ENCODE measurements at places on chromosomes 16 and 17. TPM values are rescaled to one million over a fixed set of nuclear protein-coding genes. Genes with fewer than 3 reads are reported as not detected.

DNA sequence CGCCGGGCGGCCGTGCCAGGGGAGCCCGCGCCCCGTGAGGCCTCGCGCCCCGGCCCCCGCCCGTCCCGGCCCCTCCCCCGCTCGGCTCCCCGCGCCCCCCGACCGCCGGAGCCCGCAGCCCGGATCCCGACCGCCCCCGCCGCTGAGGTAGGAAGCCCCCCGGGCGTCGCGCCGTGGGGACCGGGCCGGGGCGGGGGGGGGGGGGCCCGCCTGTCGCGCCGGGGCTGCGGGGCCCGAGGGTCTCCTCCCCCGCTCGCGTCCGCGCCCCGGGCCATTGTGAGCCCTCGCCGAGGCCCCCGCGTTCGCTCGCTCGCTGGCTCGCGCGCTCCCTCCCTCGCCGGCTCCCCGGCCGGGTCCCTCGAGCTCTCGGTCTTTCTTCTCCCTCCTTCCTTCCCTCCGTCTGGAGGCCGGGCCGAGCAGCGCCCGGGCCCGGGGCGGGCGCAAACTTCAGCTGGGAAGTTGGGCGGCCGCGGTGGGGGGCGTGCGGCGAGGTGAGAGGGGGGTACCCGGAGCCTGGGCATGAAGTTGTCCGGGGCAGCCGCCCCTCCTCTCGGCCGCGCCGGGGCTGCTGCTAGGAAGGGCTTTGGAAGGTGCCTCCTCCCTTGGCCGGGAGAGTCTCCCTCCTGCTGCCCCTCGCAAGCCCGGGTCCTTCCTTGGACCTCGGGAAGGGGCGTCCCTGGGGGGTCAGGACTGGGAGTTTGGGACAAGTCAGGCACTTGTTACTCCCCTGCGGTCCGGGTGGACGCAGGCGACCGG lies 419 bp downstream of the GLIS2 start:
- H3K4me3 ChIP-seq = no peak overlapping the region
- H3K36me3 ChIP-seq = no peaks in the 10 kb centered on the region
- H3K27me3 ChIP-seq = peaks cover 18% of the 10 kb centered on the region
- H3K27ac ChIP-seq = no peak overlapping the region

Gene KRT27
- total RNA-seq = not detected

Gene FN3K
- 2.7 TPM for total RNA-seq

Gene LRRC36
- total RNA-seq = 1.0 TPM

DNA sequence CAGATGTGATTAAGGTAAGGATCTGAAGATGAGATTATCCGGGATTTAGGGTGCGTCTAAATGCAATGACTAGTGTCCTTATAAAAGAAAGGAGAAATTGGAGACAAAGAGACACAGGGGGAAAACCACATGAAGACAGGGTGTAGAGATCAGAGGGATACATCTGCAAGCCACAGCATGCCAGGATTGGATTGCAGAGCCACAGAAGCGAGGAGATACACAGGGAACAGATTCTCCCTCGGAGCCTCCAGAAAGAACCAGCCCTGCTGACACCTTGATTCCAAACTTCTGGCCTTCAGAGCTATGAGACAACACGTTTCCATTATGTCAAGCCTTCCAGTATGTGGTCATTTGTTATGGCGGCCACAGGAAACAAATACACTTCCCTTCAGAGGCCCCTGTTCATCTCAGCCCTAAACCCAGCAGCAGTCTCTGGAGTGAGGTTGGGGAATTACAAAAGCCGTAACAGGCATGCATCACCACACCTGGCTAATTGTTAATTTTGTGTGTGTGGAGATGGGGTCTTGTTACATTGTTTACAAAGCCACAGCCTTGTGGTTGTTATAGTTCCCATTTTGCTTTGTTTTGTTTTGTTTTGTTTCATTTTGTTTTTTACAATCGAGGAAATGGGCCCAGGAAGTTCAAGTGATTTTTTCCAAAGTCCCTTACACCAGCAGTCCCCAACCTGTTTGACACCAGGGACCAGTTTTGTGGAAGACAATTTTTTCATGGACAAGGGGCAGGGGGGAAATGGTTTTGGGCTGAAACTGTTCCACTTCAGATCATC lies 51.6 kb upstream of the LYRM9 start:
- H3K4me3 ChIP-seq = no peak overlapping the region
- no peaks in the 10 kb centered on the region for H3K4me1 ChIP-seq
- H3K36me3 ChIP-seq = no peaks in the 10 kb centered on the region
- no peak for DNase-seq
- H3K27ac ChIP-seq = no peak overlapping the region

Gene CCL2
- total RNA-seq = not detected

All from activated CD8-positive, alpha-beta memory T cell treated with anti-CD3 and anti-CD28 coated beads, Interleukin-2, amount 10 ng/mL, durations not matched to agents 7 days and 5 days (primary cell).